ENCODE measurements at places on chromosomes 6 and 20.
A peak's percentile ranks its signal among the peaks of the same experiment; 100 is the strongest.

- DNase-seq: no peak
Measured at GRCh38 chr6:41675176-41675775, 37.0 kb downstream of the MDFI start.

- no peak for DNase-seq
Measured at GRCh38 chr6:143677577-143677890, 231 bp upstream of the PHACTR2 start.

DNA sequence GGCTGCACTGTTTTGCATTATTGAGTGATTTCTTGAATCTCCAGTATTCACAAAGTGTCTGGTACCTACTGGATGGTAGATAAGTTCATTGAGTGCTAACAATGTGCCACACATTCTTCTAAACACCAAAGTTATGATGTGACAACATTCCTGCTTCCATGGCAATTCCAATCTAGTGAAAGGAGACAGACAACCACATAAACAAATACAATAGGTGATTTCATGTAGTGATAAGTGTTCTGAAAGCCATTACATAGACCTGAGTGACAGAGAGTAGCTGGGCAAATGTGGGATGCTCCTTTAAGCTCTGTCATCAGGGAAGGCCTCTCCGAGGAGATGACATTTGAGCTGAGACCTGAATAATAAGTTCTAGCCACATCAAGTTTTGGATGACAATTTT is 295.5 kb downstream of the SLC35F1 start:
- DNase-seq: no peak

DNA sequence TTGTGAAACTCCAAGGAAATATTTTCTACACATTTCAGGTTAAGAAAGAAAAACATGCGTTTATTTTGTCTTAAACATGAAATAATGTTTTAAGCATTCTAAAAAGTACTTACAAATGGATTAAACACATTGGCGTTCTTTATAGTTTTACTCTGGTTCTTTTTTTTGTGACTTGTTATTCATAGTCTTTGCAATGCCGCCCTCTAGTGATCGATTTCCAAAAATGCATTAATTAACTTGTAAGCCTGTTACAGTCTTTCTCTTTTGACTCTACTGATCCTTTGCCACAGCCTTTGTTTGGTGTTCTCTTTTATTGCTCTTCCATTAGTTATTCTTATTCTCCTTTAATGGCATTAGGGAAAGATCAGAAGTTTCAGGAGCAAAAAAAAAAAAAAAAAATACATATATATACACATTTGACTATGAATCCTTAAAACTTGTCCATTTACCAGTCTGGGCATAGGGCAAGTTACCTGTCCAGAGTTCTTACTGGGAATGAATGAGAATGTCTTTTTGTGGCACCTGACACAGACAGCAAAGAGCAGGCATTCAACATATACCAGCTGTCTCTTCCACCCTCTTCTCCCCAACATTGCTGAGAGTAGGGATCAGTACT is 59.9 kb downstream of the MACROD2 start:
- peak; percentile 2 for DNase-seq

GRCh38 chr6:97438011-97438671 is 155.1 kb upstream of the MMS22L start:
- no peak for DNase-seq

DNA sequence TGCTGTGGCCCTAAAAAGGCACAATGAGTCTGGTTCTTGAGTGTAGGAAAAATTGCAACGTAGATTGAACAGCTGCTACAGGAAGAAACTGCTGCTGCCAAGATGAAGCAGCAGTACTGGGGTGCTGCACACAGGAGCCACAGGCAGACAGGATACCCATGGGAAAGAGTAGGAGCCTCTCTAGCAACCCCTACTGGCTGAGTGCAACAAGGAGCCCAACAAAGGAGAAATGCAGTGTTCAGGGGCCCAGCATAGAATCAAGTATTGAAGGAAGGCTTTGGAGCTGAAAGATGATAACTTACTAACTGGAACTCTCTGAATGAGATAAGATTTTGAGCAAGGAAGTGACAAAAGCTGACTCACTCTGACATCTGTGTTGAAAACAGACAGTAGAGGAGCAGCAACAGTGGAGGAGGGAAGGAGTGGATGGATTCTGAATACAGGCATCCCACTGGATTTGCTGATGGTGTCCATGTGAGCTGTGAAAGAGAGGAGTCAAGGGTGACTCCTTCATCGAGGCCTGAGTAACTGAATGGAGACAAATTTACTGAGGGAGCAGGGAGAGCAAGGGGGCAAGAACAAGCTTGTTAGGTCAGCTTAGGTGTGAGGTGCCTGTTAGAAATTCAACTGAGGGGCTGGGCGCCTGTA is 534.7 kb upstream of the JARID2 start:
- DNase-seq: peak; percentile 43

Data from naive thymus-derived CD4-positive, alpha-beta T cell (primary cell).